ENCODE measurements at places on chromosomes 11 and 22.

DNA sequence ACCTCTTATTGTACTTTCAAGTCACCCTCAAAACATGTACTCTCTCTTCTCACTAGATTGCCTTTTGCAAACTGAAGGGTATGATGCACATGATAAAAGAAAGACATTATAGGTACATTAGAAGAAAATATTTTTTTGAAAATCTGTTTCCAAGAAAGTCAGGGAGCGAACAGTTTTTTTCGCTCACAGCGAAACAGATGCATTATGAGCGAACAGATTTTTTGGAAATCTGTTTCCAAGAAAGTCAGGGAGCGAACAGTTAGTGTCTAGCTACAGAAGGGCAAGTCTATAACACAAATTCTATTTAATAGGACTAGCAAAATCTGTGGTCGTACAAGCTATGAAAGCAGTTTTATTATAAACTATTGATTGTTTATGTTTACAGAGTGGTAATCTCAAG, 296.2 kb upstream of the ANO3 start:
- no peak for ATAC-seq

DNA sequence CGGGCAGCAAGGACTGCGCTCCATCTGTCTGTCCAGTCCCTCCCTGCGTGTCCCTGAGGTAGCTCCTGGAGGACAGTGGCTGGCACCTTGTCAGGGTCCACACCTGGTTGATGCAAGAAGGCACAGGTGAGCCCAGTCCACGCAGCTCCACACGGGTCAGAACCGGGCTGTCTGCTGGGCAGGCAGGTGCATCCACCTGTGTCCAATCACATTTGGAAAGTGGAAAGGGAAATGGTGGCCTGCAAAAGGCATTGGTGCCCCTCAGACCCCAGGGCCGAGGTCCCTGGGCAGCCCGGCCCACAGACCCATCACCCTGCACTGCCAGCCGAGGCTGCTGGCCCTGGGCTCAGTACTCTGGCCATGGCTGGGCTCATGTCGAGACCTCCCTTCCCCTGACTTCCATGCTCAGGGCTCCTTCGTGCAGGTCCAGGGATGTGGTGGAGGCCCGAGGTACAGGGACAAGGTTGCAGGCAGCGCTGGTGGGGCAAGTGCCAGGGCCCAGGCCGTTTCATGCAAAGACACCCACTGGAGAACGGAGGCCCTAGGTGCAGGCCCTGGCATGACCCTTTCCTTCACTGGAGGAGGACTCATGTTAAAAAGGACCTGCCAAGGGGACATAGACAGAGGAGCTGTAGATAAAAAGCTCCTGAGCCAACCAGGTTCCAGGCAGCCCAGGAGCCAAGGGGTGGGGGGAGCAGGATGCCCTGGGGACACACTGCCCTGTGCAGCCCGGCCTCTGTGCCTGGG, 38.9 kb upstream of the TH start:
- no peak for ATAC-seq

DNA sequence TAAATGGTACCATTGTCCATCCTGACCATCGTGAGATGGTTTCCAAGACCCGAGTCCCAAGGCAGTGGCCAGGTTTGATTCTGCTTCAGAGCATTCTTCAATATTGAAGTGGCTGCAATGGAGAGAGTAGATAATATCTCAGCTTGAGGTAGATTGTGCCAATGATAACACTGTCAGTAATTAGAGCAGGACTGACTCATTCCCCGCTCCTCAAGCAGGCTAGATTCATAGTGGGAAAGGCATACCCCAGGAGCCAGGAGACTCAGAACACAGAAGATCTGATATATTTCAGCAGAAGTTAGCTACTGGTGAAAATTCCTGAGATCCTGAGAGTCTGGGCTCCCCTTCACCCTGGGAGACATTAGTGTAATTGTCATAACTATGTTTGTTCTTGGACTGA, 55.6 kb upstream of the LARGE1 start:
- ATAC-seq = no peak

DNA sequence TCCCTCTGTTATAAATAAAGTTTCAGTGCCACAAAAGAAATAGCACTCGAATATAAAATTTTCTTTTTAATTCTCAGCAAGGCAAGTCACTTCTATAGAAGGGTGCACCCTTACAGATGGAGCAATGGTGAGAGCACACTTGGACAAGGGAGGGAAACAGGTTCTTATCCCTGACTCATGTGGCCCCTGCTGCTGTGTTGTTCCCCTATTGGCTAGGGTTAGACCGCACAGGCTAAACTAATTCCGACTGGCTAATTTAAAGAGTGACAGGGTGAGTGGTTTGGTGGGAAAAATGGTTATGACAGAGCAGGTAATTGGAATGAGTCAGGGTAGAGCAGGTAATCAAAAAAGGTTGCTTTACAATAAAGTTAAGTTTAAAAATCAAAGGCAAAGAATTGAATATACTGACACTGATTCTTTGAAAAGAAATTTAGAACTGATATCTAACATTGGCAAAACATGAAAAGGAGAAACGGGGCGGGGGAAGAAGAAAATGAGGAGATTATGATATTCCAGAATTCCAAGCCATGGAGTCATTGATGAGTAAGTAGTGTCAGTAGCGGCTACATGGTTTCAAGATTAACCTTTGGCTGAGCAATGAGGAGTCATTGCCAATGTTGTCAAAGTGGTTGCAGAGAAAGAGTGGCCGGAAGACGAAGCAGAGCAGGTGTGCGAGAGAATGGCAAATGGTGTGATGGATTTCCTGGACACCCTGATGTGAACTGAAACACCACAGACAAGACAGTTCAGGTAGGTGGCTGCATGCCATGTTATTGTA, 48.4 kb upstream of the MRGPRX1 start:
- no peak for ATAC-seq

GRCh38 chr11:2249189-2249916, 21.0 kb downstream of the ASCL2 start:
- ATAC-seq = no peak

- no peak for ATAC-seq
Measured at GRCh38 chr11:67062526-67063373, 6.1 kb downstream of the RHOD start.

- no peak for ATAC-seq
Measured at GRCh38 chr11:10777806-10778205, 26.8 kb downstream of the CTR9 start.

DNA sequence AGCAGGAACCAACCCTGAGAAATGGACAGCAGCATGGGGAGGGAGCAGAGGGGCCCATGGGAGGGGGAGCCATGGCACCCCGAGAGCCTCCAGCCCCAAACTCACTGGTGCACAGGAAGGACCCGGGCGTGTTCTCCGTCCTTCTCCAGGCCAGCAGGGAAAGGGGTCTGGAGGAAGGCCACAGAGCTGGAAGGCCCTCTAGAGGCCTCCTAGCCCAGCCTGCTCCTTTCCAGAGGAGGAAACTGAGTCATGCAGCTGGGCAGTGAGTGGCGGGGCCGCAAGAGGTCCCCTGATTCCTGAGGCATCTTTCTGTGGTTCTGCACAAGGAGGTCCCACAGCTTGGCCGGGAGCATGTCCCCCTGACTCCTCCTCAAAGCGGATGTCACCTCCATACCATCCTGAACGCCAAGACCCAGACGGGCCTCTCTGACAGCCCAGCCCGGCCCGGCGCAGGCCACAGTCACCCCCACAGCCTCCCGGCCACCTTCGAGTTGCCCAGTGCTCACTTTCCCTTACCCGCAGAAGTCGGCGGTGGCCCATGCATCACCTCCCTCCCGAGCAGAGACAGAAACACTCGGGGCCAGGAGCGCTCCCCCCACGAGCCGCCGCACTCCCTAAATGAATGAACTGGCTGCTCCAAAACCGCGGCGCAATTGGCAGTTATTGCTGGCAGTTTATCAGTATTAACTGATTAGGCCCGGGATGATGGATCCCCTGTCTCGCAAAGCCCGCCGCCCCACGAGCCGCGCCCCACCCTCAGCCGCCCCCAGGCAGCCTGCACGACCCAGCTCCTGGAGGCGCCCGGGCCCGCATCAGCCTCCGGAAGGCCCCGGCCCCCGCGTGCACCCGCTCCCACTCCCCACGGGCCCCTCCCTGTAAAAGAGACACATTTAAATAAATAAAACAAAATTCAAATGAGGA, 272.5 kb downstream of the BUD13 start:
- ATAC-seq = no peak

GRCh38 chr11:131916638-131917037, 546.2 kb downstream of the NTM start:
- ATAC-seq = no peak

DNA sequence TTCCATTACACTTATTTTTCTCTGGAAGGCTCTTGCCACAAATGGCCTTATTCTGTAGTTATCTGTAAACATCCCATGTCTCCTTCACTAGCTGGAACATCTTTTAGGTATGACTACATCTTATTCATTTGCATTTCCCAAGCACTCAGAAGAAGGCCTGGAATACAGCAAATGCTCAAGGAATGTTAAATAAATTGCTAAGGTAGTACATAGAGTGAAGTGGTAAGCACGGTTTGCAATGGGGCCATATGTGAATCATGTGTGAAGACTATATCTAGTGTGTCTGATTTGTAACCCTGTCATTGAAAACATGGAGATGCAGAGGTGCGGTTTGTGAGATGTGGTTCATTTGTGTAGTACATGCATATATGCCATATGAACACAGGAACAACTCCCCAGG, 33.5 kb downstream of the GDPD4 start:
- ATAC-seq = no peak

DNA sequence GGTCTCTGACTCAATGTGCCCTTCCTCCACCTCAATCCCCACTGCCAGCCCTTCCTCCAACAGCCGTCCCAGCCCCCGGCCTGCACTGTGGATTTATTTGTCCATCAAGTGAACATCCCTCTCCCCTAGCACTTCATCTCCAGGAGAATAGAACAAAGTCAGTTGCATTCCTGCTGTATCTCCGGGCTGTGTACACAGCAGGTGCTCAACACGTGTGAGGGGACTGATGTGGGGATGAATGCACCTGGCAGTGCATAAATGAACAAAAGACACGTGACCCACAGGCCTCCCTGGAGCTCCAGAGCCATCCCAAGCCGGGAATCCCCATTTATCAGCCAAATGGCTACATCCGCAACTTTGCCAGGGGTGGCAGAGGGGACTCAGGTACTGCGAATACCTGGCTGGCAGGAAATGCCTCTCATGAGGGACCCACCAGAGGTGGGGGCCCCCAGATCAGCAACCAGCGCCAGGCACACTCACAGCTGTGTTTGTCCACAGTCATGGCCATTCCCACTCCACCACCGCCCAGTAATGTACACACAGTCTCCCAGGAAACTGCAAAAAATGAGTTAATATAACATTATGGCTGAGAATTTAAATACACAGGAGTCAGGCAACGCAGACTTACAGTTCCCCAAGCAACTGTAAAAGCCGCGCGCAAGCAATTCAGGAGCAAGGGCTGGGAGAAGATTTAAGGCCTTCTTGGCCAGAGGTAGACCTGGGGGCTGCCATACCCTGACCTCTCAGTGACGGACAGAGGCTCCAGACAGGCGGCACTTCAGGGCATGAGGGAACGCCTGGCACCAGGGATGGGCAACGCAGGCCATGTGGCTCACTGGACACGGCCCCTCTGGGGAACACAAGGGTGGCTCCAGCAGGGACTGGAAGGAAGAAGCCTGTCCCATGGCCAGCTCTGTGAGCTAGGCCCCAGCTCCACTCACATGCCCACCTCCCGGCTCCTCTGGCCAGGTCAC, 50.3 kb upstream of the TCF20 start:
- no peak for ATAC-seq

DNA sequence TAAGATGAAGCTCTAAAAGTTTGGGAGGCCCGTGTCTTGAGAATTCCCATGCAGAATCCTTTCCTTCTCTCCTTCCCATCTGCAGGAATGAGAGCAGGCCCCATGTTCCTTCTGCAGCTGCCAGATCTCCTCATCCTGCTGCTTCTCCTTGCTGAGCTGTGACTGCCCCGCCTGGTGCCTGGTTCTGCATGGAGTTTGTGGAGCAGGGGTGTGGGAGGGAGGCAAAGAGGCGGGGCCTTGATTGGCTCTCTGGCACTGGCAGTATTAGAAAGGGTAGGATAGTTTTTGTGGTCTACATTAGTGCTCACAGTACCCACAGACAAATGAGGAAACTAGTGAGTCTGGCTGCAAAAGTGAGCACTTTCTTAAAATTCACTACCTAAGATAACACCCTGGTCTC, 91.1 kb upstream of the CLPB start:
- no peak for ATAC-seq

DNA sequence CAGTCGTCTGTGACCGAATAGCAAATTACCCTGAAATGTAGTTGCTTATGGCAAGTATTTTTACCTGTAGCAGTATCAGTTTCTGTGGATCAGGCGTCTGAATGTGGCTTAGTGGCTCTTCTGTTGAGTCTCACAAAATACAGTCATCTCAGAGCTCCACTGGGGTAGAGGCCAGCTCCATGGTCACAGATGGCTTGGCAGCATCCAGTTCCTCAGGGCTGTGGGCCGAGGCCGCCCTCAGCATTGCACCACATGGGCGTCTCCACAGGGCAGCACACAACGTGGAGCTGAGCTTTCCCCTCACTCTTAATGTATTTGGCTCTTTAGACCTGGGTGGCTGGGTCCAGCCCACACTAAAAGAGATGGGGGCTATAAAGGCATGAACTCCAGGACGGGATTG, 57.8 kb downstream of the SBF1 start:
- ATAC-seq = no peak

- ATAC-seq = no peak
Measured at GRCh38 chr22:38243007-38243765, 29.6 kb downstream of the TMEM184B start.

- ATAC-seq = no peak
Measured at GRCh38 chr11:88695689-88696414, 358.3 kb upstream of the CTSC start.

DNA sequence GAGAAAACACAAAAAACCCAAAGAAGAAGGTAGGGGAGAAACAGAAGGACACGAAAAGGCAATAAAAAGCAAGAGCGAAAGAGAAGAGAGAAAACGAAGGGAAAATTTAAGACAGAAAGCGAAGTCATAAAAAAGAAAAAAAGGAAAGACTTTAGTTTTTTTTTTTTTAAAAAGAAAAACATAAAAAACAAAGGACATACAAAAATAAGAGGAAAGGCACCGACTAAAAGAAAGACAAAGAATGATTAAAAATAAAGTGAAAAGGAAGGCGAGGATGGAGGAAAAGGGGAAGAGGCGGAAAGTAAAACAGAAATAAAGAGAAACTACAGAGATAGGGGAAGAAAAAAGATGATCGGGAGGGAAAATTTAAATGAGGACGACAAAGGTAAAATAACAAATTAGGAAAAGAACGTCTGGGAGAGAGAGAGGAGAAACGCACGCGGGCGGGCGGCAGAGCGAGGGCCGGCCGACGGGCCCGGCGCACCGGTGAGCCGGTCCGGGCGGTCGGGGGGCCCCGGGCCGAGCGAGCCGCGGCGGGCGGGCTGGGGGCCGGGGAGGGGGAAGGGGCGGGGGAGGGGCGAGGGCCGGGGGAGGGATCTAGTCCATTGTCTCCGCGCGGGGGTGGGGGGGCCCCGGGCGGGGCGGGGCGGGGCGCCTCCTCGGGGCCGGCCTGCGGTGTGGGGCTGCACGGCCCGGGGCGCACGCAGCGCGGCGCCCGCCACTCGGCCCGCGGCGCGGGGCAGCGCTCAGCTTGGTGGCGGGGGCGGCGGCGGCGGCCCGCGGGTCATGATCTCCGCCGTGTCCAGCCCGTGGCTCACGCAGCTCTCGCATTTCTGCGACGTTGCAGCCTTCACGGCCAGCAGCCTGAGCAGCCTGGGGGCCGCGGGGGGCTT, at the start of gene TBX1:
TSS of gene TBX1 (plus strand) at position 721 of the 893 bp plus-strand sequence. CDS start at position 787, 66 bp downstream.
- no peak for ATAC-seq

Data from SK-N-SH treated with all-trans-retinoic acid at 6 μM for 48 hours (cell line).